ENCODE measurements at places on chromosomes 4 and X. TPM values are rescaled to one million over a fixed set of nuclear protein-coding genes. Genes with fewer than 3 reads are reported as not detected.

DNA sequence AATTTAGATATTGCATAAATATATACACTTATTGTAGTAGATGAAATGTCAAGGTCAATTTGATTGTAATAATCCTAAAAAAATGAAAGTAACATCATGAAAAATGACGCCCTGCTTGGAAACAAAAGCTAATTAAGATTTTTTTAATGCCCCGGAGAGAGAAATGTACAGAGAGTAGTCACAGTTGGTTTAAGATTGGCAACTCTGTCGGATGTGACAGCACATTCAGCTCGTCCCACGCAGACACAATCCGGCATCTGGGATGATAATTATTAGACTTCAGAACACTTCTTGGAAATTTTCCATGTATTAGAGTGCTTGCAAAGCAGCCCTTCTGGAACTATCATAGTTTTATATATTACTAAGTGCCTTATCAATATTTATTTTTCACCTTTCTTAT, 478.0 kb downstream of the PDHA2 start:
- DNase-seq, result no peak

- no peak for DNase-seq
Observed at GRCh38 chr4:184310881-184311709, 93.4 kb upstream of the ENPP6 start.

- DNase-seq, result peak; percentile 77
Observed at GRCh38 chr4:128220286-128221235, 67.1 kb downstream of the PGRMC2 start.

DNA sequence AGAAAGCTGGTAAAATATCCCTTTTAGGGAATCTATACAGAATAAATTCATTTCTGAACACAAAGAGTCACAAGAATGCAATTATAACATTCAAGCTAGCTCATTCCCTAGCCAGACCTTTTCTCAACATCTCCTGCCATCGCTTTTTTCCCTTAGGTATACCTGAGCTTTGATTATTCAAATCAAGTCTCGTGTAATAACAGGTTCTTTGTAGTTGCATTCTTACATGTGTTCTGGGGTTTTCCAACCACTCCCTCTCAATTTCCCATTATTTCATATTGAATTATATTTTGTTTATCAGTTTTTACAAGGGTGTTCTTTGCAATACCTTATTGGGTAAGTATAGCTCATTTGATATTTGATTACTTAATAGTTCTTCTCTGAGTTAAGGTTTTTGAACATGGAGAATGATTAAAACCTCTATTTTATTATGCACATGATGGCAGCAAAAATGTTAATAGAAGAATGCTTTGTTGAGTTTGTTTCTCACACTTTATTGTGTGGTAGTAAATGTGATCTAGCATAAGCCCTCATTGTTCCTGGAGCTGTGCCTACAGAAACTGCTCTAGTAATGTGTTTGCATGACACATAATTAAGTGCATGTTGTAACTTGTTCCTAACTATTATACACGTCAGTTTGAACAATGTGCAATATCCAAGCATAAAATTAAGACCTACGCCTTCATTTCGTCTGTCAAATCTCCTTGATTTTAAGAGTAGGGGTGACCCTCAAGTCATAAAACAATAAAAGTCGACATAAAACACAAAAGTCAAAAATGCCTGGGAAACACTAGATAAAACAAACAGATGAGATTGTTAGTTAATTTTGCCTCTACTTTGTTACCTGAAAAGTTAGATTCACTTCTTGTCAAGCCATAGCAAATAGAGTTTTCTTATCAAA, 124.0 kb upstream of the POF1B start:
- DNase-seq, result no peak

DNA sequence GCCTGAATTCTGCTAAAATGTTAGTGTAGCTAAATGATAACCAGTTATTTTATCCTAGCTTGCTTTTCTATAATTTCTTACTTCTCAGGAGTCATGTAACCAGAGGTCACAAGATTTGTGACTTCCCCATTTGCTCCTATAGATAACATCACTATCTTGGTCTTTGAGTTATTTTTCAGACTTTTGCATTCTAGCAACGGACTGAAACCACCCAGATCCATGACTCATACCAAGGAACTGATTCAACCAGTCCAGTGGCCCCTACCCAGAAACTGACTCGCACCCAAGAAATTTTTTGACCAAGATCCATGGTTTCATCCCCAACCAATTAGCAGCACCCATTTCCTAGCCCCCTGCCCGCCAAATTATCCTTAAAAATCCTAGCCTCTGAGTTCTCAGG, 50.0 kb downstream of the IQCM start:
- peak; percentile 85 for DNase-seq

- peak; percentile 17 for DNase-seq
Observed at GRCh38 chr4:113687067-113687718, 74.3 kb downstream of the CAMK2D start.

DNA sequence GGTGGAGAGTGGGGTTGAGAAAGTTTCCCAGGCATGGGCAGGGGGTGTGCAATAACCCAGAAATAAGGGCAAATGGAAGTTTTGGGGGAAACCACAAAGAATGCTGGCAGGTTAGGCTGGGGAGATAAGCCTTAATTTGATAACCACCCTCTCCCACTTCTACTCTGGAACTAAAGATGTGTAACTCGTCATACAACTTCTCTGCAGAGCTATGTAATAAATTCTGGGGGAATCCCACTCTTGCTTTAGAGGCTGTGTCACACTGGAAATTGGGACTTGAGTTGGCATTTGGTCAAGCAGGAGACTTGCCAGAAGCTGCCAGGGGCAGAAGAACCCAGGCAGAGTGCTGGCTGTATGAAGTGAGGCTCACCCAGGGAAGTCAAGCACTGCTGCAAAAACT, 170.9 kb upstream of the CPEB2 start:
- DNase-seq, result no peak

GRCh38 chr4:109821185-109821584, 5.6 kb downstream of the GAR1 start:
- DNase-seq, result no peak

GRCh38 chr4:176090115-176090514, 24.5 kb downstream of the WDR17 start:
- no peak for DNase-seq

- no peak for DNase-seq
Observed at GRCh38 chr4:22814906-22815305, 122.2 kb downstream of the GBA3 start.

Gene SOWAHB
- not detected for total RNA-seq

Gene CTAG1A
- total RNA-seq, result not detected

Gene SH3BGRL
- total RNA-seq, result 149 TPM

Gene PCDH10
- not detected for total RNA-seq
